T-helper 1 cell treated with Interleukin-12 subunit alpha and Interleukin-12 subunit beta and Interleukin-4 antibody, amounts not matched to agents 30 ng/mL and 1 ng/mL, for 36 hours (primary cell): ENCODE measurements at places on chromosomes 7 and 10. TPM values are rescaled to one million over a fixed set of nuclear protein-coding genes. Genes with fewer than 3 reads are reported as not detected.

The CD36 gene
- total RNA-seq, result not detected in 2 replicates

The TMEM213 gene
- 3.7 and 4.6 TPM in 2 replicates for total RNA-seq

The CTAGE6 gene
- 1.1 and 1.7 TPM in 2 replicates for total RNA-seq

The VPS37D gene
- total RNA-seq, result 0.15 and 0.27 TPM in 2 replicates

The EEF1AKMT2 gene
- total RNA-seq, result 21.0 and 21.6 TPM in 2 replicates

The CYP2E1 gene
- 0.56 and 1.0 TPM in 2 replicates for total RNA-seq

The PVRIG gene
- total RNA-seq, result 69.1 and 72.8 TPM in 2 replicates

The NOS3 gene
- 10.5 and 12.1 TPM in 2 replicates for total RNA-seq

The ZNF33A gene
- total RNA-seq, result 29.8 and 32.0 TPM in 2 replicates

The CCDC172 gene
- not detected in 2 replicates for total RNA-seq

The OR2A1 gene
- total RNA-seq, result not detected in 2 replicates

The GIMAP2 gene
- 95.5 and 101 TPM in 2 replicates for total RNA-seq

The MSS51 gene
- 3.8 and 4.2 TPM in 2 replicates for total RNA-seq

The OR9A2 gene
- total RNA-seq, result not detected in 2 replicates

The FAM237B gene
- not detected in 2 replicates for total RNA-seq

The NUTM2E gene
- total RNA-seq, result 0.20 TPM in 1 of 2 replicates, not detected in the other

The CDC123 gene
- total RNA-seq, result 107 and 114 TPM in 2 replicates

The FAM241B gene
- 9.9 and 10.0 TPM in 2 replicates for total RNA-seq

The SMO gene
- total RNA-seq, result 0.05 TPM in 1 of 2 replicates, not detected in the other

The NODAL gene
- total RNA-seq, result not detected in 2 replicates

The PRPS1L1 gene
- not detected in 2 replicates for total RNA-seq

The ADRB1 gene
- 0.12 TPM in 1 of 2 replicates, not detected in the other for total RNA-seq

The DENND2A gene
- not detected in 2 replicates for total RNA-seq

The MRLN gene
- not detected in 2 replicates for total RNA-seq

The PNLIPRP2 gene
- total RNA-seq, result not detected in 2 replicates

The STAG3 gene
- 33.0 and 38.3 TPM in 2 replicates for total RNA-seq

The PGAM2 gene
- total RNA-seq, result 0.34 and 0.66 TPM in 2 replicates

The KLF14 gene
- not detected in 2 replicates for total RNA-seq

The TES gene
- total RNA-seq, result 104 and 107 TPM in 2 replicates

The ZNF783 gene
- total RNA-seq, result 18.2 and 18.7 TPM in 2 replicates

The ELAPOR2 gene
- total RNA-seq, result 4.0 and 4.4 TPM in 2 replicates

The SLC39A12 gene
- total RNA-seq, result not detected in 2 replicates

The IDI2 gene
- not detected in 2 replicates for total RNA-seq

The DMBT1 gene
- total RNA-seq, result not detected in 2 replicates
